ENCODE measurements at places on chromosomes 16 and 17.

- DNase-seq: peak; percentile 98
These were observed 12.1 kb downstream of the CYB561 start for GRCh38 chr17:63433746-63434591.

DNA sequence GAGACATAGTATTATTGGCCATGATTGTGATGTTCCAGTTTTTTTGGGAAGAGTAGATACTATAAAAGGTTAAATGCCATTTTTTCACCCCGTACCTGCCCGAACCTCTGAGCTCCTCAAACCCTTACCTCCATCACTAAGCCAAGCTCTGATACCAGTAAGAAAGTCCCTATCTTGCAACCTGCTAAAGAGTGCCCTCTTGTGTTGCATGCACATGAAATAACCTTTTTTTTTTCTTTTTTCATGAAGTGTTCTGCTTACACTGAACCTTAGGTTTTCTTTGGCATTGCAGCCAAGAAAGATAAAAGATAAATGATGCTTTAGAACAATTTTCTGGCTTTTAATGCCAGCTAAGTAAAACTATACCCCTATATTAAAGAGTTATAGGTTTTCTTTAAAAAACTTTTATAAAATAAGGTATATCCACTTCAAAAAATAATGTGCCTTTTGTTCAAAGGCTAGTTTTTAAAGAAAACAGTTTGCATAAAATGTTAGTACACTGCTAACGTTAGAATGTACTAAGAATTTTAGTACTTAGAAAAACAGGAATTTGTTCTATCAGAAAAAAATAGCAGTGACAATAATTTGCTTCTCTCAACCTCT is 295.3 kb upstream of the PMFBP1 start:
- peak; percentile 66 for DNase-seq

GRCh38 chr17:40284085-40284713 is 3.5 kb upstream of the CDC6 start:
- DNase-seq: peak; percentile 85

DNA sequence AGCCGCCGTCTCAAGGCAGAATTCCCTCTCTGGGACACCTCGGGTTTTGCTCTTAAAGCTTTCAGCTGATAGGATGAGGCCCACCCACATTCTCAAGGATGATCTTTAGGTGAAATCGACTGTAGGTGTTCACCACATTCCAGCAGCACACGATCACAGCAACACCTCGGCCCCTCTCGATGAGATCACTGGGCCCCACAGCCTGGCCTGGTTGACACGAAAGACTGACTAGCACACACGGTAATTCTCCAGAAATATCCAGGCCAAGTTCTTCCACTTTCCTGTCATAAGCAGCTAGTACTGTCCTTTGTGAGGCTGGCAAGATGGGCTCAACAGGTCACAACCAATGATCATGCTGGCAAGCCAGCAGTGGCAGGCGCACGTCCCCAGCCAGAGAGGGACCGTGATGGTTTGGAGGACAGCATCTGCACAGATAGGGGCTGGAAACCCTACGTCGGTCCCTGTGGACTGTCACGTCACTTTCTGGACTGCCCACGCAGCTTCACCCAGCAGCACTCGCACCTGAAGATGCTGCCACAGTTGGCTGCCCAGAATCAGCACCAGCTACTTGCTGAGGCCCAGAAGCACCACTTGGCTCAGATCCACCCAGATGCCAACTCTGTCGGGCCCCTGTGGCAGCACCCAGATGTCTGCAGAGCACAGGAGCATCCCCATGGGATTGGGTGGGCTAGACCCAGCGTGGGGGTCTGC is 17.4 kb downstream of the TMC6 start:
- no peak for DNase-seq

- peak; percentile 54 for DNase-seq
These were observed 12.0 kb downstream of the CRLF3 start for GRCh38 chr17:30812218-30813177.

- no peak for DNase-seq
These were observed 20.6 kb downstream of the ZNF423 start for GRCh38 chr16:49835161-49835777.

All from fibroblast of skin of right biceps (primary cell).